ENCODE measurements at places on chromosomes 16 and 17.

DNA sequence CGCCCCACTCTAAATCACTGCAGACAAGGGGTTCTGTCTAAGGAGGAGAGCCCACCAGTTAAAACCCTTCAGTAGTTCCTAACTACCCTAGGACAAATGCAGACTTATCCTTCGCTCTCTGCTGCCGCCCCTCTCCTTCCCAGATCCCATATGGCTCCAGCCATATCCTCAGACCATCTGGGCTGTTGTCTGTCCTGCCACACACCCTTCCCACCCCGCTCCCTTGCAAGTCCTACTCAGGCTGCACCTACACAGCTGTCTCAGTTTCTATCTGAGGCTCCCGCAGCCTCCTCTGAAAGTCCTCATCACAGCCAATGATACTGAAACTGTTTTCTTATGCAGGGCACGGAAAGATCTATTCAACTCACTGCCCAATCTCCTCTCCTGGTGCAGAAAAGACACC is 720 bp upstream of the BCKDK start:
- no peak for DNase-seq

- DNase-seq, result peak; percentile 56
Measured at GRCh38 chr17:34171245-34171818, 83.8 kb upstream of the CCL2 start.

DNA sequence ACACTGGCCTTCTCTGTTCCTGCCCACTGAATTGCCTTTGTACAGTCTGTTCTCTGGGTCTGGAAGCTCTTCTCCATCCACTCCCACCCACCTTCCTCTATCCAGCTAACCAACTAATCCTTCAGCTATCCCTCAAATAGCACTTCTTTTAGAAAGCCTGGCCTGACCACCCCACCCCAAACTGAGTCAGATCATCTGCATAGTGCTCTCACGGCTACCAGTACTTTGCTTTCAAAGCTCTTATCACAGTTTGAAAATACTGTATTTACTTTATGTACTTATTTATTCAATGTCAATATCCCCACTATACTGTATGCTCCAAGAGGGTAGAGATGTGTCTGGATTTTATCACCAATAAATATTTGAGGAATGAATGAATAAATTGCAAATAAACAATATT is 4.5 kb upstream of the CLDN7 start:
- DNase-seq, result no peak

DNA sequence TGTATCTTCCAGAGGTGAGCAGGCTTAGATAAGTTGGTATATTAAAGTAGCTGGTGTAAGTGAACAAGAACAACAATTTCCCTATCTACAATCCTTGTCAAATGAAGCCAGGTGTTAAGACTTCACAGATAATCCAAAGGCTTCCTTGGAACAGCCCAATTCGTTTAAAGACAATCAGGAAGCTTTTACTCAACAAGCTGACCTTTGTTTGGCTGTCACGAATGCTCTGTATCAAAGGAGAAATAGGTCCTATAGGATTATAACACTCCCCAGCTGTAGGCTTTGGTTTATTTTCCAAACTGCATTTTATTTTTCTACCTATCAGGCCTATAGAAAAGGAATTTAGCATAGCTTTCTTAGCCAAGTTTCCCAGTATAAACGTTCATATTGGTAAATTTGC is 766.5 kb upstream of the GOT2 start:
- no peak for DNase-seq

DNA sequence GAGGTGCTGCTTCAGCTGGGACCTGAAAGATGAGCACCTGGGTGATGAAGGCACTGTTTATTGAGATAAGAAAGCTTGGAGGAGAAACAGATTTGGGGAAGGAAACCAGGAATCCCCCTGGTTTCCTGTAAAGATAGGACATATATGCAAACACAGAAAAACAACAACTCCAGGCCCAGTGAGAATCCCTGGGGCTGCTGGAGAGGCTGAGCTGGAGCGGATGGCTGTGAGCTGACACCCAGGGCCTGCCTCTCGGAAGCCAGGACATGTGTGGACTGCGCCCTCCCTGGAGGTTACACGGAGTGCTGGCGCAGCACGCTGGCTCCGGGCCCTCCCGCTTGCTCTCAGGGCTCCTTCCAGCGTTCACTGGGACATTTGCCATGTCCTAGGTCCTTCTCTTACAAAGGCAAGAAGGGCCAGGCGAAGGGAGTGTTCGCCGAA is 57.5 kb downstream of the CYB5B start:
- DNase-seq, result no peak

Data from HEK293T (cell line).